ENCODE measurements at places on chromosomes 16 and 17.

DNA sequence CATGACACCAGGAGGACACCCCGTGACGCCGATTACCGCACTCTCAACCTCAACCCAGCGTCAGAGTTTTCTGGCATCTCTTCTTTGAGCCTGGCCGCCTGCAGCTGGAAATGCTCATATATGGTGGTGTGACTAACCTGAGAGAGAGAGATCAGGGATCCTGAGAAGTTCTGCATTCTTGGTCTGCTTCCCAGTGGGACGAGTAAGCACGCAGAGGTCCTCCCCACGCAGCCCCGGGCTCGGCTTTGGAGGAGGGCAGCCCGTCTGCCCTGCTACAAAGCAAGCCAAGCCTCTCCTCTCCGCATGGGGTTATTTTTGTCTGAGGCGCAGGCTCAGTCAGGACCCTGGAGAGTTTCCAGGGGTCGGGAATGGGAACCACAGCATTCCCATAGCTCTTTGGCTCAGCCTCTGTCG, 16.5 kb downstream of the CRISPLD2 start:
- peak; percentile 100 for DNase-seq

- no peak for DNase-seq
These were observed 670 bp upstream of the CTF1 start for GRCh38 chr16:30895627-30896260.

DNA sequence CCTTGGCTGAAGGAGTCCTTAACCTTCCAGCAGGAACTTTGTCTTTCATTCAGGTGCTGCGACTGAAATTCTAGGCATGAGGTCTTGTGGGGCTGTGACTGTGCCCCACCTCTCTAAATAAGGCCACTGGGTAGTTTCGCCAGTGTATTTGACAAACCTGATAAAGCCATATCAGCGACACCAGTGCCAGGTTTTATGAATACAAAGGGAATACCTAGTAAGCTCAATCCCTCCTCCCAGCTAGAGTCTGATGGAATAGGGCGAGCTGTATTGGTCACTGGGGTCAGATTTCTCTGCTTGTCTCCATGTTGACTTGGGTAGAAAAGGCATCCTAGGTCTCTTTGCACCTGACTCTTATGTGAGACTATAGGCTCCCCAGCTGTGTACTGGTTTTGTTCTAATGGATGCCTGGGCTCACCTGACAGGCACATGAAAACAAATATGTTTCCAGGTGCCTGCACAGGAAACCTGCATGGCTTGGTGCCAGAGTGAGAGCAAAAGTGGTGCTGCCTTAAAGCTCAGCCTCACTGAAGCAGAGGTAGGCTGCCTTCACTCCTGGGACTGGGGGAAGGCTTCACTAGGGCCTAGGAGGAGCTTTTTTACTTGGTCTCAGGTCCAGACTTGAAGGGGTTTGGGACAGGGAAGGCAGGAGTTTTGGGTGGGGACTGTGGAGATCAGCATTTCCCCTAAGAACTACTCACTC, 8.3 kb downstream of the SLC7A6 start:
- DNase-seq = no peak

GRCh38 chr17:48351911-48352332, 78.1 kb downstream of the SKAP1 start:
- peak; percentile 59 for DNase-seq

DNA sequence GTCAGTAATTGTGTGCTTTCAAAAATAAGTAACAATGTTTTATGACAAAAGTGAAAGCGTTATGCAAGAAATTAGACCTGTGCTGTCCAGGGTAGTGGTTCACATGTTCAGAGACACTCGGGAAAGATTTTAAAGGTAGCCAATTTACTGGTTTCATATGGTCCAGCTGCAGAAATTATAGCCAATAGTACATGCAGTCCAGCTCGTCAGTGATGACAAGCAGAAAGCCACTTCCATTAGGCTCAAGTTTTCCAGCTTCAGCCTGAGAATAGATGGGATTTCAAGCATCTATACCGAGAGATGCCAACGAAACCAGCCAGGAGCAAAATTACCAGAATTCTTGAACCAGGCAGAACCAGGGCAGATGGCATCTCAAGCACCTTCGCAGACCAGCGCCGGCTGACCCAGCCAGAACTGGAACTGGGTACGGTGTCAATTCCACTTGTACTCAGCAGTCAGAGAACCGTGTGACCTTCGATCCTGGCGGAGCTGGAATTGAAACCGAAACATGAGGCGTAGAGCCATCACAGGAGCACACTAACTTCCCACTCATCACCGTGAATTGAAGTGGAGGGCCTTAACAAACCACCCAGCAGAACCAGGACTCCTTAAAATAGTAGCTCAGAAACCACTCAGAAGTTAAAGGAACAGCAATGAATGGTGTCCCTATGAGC, 207.9 kb upstream of the HSBP1 start:
- DNase-seq = no peak

- peak; percentile 54 for DNase-seq
These were observed 482 bp downstream of the BAHCC1 start for GRCh38 chr17:81395600-81396277.

- no peak for DNase-seq
These were observed 116.7 kb downstream of the CCDC182 start for GRCh38 chr17:57628421-57628820.

Data from GM23248 (cell line).